Hematopoietic multipotent progenitor cell (in vitro differentiated cells): ENCODE measurements at places on chromosomes 3 and 15. TPM values are rescaled to one million over a fixed set of nuclear protein-coding genes. Genes with fewer than 3 reads are reported as not detected.

DNA sequence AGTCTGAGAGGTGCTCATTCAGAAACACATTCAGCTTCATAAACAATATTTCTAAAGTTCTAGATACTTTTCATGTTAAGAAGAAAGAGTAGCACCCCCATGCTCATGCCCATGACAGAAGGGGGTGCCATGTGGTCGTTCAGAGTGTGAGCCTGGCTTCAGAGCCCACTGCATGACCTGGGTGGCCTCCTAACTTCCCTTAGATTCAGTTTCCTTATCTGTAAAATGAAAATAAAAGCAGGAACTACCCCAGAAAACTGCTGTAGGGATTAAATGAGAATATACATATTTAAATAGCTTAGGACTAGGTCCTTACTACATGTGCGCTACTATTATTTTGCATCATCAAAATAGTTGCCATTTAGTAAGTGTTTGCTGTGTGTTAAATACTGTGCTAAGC lies 69.2 kb downstream of the ABHD5 start:
- DNase-seq = no peak

DNA sequence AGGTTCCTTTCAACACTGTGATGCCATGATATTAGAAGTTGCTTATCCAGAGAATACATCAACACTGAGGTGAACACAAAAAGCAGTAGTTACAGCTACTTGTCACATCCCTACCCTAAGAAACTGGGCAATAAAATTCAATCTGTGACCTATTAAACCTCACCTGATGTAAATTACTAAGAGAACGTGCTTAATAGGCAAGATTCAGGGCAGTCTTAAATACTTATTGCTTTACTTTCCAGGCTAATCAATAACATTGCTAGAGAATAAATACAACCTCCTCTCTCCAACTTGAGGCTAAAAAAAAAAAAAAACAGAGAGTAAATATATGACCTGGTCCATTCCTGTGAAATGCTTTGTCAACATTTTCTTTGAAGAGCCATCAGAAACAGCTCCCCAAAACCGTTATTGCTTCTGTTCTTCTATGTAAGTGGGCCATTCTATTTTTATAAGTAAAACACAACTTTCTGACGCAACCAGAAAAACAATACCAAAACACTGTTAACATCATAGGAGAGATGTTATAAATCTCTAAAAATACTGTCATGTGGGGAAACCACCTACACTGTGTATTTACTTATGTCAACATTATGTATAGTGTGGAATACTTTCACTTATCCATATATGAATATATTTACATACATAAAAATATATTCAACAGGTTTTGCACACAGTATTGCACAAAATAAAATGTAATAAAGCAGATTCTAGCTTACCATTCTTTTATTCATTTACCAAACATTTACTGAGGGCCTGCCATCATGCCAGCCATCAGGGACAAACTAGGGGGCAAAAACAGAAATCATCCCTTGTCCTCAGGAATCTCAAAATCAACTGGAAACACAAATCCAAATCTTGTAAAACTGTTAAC lies 2.7 kb downstream of the NKIRAS1 start:
- no peak for DNase-seq

DNA sequence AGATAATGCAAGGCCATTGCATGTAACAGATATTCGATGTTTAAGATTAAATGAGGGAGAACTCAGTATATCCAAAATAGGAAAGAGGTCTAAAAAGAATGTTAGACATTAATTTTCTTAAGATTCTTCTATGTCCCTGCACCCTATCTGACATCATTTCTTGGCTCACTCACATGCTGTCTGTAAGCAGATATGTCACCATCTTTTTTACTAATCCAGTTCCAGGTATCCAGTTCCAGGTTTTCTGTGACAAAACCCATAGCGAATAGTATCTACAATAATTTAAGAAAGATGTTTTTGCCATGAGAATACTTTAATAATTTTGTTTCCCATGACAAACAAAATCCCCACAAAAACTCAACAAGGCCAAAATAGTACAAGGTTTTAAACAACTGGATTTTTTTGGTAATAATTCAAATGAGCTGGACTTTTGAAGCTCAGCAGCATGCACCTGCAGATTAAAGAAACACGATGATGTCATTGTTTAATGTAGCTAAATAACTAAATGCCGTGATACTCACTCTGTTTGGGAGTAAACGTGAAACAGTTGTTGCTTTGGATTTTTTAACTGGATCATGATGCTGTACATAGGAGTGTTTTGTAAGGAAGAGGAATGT lies 867.6 kb downstream of the EPHA3 start:
- no peak for DNase-seq

DNA sequence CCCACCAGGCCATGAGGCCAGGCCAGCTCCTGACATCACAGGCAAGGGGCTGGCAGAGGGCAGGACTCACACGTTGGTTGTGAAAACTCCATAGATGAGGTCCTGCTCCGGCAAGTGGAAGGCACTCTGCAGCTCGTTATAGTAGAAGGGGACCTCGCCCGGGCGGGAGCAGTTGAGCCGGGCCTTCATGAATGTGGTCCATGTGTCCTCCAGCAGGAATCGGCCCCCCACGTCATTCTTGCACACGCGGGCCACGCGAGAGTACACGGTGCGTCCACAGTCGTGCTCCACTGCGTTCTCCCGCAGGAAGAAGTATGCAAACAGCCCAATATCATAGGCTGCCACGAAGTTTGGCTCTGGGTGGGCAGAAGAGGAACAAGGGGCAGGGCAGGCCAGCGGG lies 101.2 kb downstream of the SEMA5B start:
- DNase-seq = no peak

GRCh38 chr15:70433586-70434324 lies 329.6 kb downstream of the UACA start:
- DNase-seq = no peak

DNA sequence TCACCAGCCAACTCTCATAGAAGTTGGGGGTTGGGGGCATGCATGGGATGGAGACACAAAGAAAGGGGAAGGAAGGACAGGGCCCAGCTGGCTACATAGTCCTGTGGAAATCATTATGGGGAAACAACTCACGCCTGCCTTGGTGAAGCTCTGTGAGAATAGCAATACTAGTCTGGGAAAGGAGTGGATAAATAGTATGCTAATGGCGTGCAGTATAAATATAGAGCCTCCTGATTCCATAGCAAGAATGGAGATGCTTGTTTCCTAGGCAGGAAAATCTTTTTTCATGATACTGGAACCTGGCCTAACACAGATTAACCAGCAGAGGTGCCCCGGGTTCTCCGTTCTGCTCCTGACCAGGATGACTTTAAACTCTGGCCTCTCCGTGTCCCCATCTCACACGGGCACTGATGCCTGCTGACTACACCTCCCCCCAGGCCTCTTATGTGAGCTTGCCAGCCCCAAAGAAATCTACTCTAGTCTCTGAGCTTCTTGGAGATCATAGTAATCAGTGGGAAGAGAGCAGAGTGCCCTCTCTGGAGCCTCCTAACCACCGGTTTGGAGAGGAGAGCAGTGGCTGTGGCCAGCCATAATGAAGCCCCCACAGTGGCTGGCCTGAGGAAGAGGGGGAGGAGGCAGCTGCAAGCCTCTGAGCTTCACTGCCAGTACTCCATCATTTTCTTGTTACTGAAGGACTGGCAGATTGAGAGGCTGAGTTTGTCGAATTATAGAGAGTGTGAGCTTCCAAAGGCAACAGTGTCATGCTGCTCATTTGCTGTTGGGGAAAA lies 355.0 kb upstream of the SEMA6D start:
- DNase-seq = peak; percentile 4

DNA sequence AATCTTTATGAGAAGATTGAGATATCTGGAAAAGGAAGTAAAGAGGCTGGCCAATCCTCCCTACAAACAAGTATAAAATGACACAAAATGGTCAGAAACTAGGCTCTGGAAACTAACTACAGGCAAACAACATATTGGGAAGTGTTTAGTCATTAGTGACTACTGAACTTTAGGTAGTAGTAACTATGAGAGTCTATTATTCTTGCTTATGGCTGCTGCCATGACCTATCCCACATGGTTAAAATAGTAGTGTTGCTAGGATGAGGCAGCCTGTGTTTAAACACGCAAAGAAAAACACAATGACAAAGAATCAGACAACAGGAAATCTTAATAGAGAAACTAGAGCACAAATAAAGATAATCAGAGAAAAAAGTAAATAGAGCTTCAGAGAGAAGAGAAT lies 67.9 kb downstream of the RFX7 start:
- DNase-seq = no peak

DNA sequence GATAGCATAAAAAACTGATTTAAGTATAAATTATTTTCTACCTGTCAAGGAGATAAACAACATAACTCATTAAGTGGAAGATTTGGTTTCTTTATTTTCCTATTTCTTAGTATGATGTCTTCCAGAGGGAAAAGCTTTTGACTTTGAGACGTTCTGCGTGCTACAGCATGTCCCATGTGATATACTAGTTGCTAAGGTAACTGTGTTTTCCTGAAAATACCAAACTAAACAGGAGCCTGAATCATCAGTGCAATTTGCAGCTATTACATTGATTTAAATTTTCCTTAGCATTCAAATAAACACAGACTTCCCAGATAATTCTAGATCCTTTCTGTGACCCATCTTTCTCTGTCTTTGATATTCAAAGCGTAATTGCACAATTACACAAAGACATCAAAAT lies 117.7 kb upstream of the P2RY1 start:
- no peak for DNase-seq

- no peak for DNase-seq
These were observed at the start of gene ABI3BP for GRCh38 chr3:100993309-100993708. TSS of gene ABI3BP (minus strand) at chr3:100993421. CDS start at chr3:100993384, 37 bp downstream.

DNA sequence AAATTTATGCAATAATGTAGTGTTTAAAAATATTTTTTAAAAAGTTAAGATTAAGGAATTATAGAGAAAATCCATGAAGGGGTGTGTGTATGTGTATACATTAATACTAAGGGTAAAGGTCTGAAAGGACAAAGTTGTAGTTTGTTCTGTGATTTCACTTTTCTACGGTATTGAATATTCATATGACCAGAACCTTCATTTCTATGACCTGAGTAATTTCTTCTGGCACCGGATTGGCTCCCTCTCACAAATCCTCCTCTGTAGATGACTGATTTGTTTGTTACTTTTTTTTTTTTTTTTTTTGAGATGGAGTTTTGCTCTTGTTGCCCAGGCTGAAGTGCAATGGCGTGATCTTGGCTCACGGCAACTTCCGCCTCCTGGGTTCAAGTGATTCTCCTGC lies 20.9 kb downstream of the GMPS start:
- no peak for DNase-seq

DNA sequence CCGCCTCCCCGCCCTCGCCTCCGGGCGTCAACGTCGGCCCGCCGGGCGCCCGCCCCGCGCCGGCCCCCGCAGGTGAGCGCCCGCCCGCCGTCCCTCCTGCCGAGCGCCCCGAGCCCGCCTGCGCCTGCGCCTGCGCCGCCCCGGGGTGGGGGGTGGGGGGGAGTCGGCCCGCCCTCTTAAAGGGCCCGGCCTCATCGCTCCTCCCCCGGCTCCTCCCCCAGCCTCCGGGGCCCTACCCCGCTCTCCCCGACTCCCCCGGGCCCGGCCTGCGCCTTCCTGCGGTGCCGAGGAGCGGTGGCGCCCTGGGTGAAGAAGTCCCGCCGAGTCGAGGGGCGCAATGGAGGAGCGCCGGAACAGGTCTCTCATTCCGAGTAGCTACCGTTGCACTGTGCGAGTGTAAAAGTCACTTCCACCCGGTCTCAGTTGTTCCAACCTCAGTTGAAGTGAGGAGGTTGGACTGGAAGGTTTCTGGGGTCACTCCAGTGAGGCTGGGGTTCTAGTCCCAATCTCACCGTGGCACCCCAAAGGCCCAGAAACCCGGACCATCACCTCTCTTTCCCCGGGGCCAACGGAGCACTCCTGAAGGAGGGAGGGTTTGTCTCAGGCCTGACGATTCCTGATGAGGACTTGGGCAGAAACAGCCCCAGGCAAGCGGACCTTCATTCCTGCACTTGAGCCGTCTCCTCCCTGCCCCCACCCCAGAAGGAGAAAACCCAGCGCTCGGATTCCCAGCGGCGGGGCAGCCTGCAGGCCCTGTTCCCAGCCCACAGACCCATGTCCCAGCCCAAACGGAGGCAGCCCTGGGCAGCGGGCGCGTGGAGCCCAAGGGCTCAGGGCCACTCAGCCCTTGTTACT lies 1.5 kb upstream of the TNK2 start:
- peak; percentile 83 for DNase-seq

DNA sequence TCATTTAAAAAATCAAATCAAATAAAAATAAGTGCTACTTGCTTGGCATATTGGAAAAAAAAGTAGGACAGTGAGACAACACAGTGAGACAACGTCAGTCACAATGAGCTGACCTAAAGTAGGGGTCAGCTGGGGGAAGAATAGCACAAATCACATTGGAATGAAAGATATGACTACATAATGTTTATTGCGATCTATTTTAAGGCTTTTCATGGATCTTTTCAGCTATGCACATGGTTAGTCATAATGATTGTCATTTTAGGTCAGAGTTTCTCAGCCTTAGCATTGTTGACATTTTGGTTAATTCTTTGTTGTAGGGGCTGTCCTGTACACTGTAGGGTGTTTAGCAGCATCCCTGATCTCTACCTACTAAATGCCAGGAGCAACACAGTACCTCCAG lies 44.5 kb downstream of the CMSS1 start:
- no peak for DNase-seq

GRCh38 chr3:189936201-189936945 lies 184.3 kb downstream of the P3H2 start:
- DNase-seq = no peak

DNA sequence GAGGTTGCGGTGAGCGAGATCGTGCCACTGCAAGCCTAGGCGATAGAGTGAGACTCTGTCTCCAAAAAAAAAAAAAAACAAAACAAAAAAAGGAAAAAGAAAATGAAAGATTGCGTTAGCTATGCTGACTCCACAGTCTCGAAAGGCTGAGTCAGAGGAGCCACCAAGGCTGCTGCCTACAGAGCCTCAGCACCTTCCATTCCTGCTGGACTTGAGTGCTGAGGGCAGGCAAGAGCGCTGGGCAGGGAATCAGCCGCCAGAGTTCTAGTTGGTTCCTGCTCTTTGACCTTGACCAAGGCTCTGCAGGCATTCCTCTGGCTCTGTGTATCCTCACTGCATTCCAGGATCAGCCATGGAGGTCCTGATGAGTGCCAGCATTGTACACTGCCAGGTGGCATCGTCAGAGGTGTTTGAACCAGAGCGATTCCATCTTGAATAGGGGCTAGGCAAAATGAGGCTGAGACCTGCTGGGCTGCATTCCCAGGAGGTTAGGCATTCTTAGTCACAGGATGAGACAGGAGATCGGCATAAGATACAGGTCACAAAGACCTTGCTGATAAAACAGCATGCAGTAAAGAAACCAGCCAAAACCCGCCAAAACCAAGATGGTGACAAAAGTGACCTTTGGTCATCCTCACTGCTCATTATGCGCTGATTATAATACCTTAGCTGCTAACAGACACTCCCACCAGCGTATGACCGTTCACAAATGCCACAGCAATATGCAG lies 5.9 kb downstream of the MESP2 start:
- no peak for DNase-seq

GRCh38 chr3:128550471-128551126 lies 57.6 kb upstream of the GATA2 start:
- peak; percentile 55 for DNase-seq

PROS1 gene
- total RNA-seq = 0.54 TPM

GAP43 gene
- not detected for total RNA-seq

DLEC1 gene
- total RNA-seq = 0.54 TPM

PRSS50 gene
- under 0.01 TPM for total RNA-seq

SEC62 gene
- 11.3 TPM for total RNA-seq

GPR149 gene
- total RNA-seq = not detected

GPR27 gene
- total RNA-seq = 15.3 TPM

CLDN18 gene
- not detected for total RNA-seq

UROC1 gene
- total RNA-seq = under 0.01 TPM

LMCD1 gene
- 0.81 TPM for total RNA-seq

DNASE1L3 gene
- 0.54 TPM for total RNA-seq

HPS3 gene
- total RNA-seq = 14.8 TPM

TRIM42 gene
- not detected for total RNA-seq
